ENCODE measurements at places on chromosomes 7 and 10. TPM values are rescaled to one million over a fixed set of nuclear protein-coding genes. Genes with fewer than 3 reads are reported as not detected.

Gene ACTL6B
- total RNA-seq = not detected

- no peak overlapping the region for H3K27ac ChIP-seq
- H3K36me3 ChIP-seq = no peaks in the 10 kb centered on the region
- no peaks in the 10 kb centered on the region for H3K27me3 ChIP-seq
Measured at GRCh38 chr10:131735577-131735976, 165.2 kb upstream of the PPP2R2D start.

Gene LDB3
- 0.14 TPM for total RNA-seq

DNA sequence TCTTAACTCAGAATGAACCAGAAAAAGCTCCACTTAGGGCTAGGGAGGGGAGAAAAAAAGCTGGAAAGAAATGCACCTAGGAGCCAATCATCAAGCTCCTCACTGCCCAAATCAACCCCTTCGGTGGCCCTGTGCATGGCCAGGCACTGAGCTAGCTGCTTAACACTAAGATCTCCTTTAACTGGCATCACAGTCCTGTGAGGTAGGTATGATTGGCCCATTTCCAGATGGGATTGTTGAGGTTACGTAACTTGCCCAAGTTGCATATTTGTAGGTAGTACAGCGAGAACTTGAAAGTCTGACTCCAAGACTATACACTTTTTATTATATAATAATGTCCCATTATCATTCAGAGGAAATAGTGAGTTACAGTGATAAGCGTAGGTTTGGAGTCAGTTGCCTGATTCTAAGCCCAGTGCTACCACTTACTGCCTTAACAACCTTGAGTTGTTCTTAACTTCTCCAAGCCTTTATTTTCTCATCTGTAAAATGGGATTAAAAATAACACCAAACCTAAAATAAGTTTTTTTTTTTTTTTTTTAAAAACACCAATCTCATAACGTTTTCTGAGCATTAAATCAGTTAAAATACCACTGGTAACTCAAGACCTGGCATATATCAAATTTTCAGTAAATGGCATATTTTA is 37.2 kb upstream of the ACSL5 start:
- H3K27ac ChIP-seq = no peak overlapping the region
- no peak overlapping the region for H3K4me3 ChIP-seq
- DNase-seq = no peak
- no peaks in the 10 kb centered on the region for H3K4me1 ChIP-seq
- H3K36me3 ChIP-seq = no peaks in the 10 kb centered on the region
- H3K27me3 ChIP-seq = no peaks in the 10 kb centered on the region

Gene SFTPA1
- not detected for total RNA-seq

DNA sequence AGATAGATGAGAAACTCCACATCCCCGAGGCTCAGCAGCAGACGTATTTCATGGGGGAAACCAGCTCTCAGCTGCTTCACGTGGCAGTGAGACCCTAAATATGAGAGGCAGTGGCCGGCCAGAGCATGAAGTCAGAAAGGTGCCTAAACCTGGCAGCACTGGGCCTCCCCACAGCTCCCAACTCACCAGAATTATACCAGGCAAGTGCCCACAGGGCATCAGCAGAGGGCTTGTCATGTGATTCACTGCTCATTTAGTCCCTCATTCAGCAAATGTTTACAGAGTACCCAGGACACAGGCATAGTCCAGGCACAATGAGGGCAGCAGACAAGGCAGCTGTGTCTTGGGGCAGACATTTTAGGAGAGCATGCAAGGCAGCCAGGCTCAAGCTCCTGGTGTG is 212.6 kb downstream of the PTPRN2 start:
- H3K4me3 ChIP-seq = no peak overlapping the region
- H3K36me3 ChIP-seq = no peaks in the 10 kb centered on the region
- H3K27ac ChIP-seq = no peak overlapping the region
- no peaks in the 10 kb centered on the region for H3K27me3 ChIP-seq

Gene GPNMB
- 0.76 TPM for total RNA-seq

Gene CD36
- 1.8 TPM for total RNA-seq

DNA sequence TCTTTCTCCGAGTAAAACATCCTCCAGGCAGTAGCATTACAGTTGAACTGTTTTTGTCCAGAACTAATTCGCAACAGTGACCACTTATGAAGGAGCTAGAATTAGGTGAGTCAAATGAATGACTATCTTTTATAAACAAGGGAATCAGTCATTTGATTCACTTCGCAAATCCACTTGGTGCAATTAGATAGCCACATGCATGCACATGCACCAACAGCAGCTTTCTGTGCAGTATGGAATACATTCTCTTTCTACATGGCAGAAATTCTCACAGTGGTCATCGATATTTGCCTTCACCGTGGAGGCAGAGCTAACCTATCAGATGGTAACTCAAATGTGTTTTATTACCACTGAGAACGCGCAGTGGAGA is 118.8 kb downstream of the CDK6 start:
- no peak overlapping the region for H3K27ac ChIP-seq
- H3K36me3 ChIP-seq = no peaks in the 10 kb centered on the region
- H3K27me3 ChIP-seq = no peaks in the 10 kb centered on the region
- peaks cover 4% of the 10 kb centered on the region for H3K4me1 ChIP-seq
- H3K4me3 ChIP-seq = no peak overlapping the region

DNA sequence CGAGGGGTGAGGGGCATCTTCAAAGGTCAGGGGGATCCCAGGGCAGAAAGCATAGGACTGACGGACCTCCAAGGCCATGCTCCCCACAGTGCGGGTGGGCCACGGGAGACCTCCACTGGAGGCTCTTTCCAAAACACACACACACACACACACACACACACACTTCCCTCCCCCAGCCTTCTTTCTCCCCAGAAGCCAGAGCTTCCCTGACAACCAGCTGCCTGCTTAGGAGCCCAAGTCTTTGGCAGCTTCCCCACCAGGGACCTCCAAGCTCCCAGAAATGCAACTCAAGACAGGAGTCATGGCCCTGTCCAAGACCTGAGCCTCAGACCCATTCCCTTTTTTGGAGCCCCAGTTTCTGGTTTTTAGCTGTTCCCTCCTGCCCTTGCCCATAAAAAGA is 710 bp upstream of the C10orf105 start:
- no peaks in the 10 kb centered on the region for H3K36me3 ChIP-seq
- no peak for DNase-seq
- H3K4me3 ChIP-seq = no peak overlapping the region
- no peak overlapping the region for H3K27ac ChIP-seq

DNA sequence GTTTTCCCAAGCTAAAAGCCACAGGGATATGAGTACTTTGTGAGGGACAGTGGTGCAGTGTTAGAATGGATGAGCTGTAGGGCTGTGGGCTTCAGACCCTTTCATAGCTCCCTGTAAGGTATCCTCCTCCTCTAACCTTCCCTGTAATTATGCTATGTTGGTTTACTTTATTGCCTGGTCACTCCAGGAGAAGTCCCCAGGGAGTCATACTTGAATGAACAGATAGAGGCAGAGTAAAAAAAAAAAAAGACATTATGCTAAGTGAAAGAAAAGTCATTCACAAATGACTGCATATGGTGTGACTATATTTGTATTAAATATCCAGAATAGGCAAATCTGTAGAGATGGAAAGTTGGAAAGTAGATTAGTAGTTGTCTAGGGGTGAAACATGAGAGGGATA is 434.4 kb downstream of the AUTS2 start:
- no peaks in the 10 kb centered on the region for H3K36me3 ChIP-seq
- no peak overlapping the region for H3K4me3 ChIP-seq
- DNase-seq = no peak
- H3K27ac ChIP-seq = no peak overlapping the region
- H3K27me3 ChIP-seq = no peaks in the 10 kb centered on the region

- peaks cover 3% of the 10 kb centered on the region for H3K27me3 ChIP-seq
- no peaks in the 10 kb centered on the region for H3K36me3 ChIP-seq
- no peak for DNase-seq
- H3K4me3 ChIP-seq = no peak overlapping the region
Measured at GRCh38 chr7:98674461-98674860, 57.4 kb downstream of the NPTX2 start.

GRCh38 chr10:73469579-73469978 is 26.2 kb downstream of the PPP3CB start:
- no peak overlapping the region for H3K27ac ChIP-seq
- peaks cover 20% of the 10 kb centered on the region for H3K36me3 ChIP-seq
- H3K4me1 ChIP-seq = no peaks in the 10 kb centered on the region
- no peaks in the 10 kb centered on the region for H3K27me3 ChIP-seq
- H3K4me3 ChIP-seq = no peak overlapping the region

GRCh38 chr7:106061301-106061979 is 50.7 kb downstream of the SYPL1 start:
- peaks cover 9% of the 10 kb centered on the region for H3K4me1 ChIP-seq
- H3K27me3 ChIP-seq = no peaks in the 10 kb centered on the region
- no peaks in the 10 kb centered on the region for H3K36me3 ChIP-seq
- DNase-seq = no peak
- no peak overlapping the region for H3K4me3 ChIP-seq
- no peak overlapping the region for H3K27ac ChIP-seq

Gene ERVW-1
- not detected for total RNA-seq

Gene TSPAN13
- 27.6 TPM for total RNA-seq

DNA sequence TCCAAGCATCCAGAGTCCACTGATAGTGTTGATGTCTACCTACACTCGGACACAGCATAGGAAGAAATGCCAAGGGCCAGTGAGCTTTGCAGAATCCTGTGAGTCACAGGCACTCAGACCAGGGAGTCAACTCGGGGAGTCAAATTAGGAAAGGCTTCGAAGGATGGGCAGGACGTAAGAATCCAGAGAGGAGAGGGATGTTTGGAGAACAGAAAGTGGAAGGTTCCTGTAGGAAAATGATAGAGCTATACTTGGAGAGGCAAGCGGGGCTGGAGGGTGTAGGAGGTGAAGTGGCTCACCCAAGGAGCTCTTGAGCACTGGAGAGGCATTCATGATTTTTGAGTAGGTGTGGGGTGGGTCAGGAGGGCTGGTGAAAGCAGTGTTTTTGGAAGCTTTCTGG is 3.0 kb downstream of the ZYX start:
- 0 out of 2 replicates have a peak overlapping the region, but pooled peaks have one; percentile 20 for H3K4me3 ChIP-seq
- peaks cover 23% of the 10 kb centered on the region for H3K4me1 ChIP-seq
- no peaks in the 10 kb centered on the region for H3K27me3 ChIP-seq
- H3K27ac ChIP-seq = peak overlapping the region; percentile 59
- peaks cover 12% of the 10 kb centered on the region for H3K36me3 ChIP-seq

GRCh38 chr7:128176696-128177095 is 64.4 kb upstream of the LEP start:
- no peak overlapping the region for H3K27ac ChIP-seq
- no peaks in the 10 kb centered on the region for H3K36me3 ChIP-seq
- no peak for DNase-seq

- H3K4me1 ChIP-seq = no peaks in the 10 kb centered on the region
- no peak overlapping the region for H3K27ac ChIP-seq
- peaks cover 25% of the 10 kb centered on the region for H3K36me3 ChIP-seq
- no peak overlapping the region for H3K4me3 ChIP-seq
- no peak for DNase-seq
Measured at GRCh38 chr10:38103756-38104155, 9.6 kb downstream of the ZNF37A start.

Gene ARHGAP21
- 44.5 TPM for total RNA-seq

Gene PNLIPRP3
- total RNA-seq = not detected

DNA sequence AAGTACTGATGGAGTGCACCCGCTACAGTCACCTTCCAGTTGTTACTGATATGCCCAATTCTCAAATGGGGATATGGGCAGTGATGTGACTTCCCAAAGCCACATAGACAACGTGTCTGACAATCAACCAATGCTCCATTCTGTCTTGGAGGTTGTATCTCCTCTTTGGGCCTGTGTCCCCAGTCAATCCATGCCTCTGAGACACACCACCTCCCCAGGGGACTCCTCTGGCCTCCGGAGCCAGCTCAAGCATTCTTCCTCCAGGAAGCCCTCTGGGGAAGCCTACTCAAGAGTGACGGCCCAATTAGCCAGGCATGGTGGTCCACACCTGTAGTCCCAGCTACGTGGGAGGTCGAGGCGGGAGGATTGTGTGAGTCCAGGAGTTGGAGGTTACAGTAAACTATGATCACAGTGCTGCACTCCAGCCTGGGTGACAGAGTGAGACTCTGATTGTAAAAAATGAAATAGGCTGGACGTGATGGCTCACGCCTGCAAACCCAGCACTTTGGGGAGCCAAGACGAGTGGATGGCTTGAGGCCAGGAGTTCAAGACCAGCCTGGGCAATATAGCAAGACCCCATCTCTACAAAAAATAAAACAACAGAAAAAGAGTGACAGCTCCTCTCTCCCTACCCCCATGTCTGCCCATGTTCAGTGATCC is 99.5 kb upstream of the TNRC18 start:
- no peaks in the 10 kb centered on the region for H3K27me3 ChIP-seq
- no peak overlapping the region for H3K4me3 ChIP-seq
- H3K27ac ChIP-seq = no peak overlapping the region
- H3K36me3 ChIP-seq = peaks cover 46% of the 10 kb centered on the region

Data from GM23338 (cell line).